Caco-2 (cell line): ENCODE measurements at places on chromosomes 1 and 21. TPM values are rescaled to one million over a fixed set of nuclear protein-coding genes. Genes with fewer than 3 reads are reported as not detected.

GRCh38 chr1:89908672-89909436, 86.1 kb upstream of the ZNF326 start:
- DNase-seq = no peak

DNA sequence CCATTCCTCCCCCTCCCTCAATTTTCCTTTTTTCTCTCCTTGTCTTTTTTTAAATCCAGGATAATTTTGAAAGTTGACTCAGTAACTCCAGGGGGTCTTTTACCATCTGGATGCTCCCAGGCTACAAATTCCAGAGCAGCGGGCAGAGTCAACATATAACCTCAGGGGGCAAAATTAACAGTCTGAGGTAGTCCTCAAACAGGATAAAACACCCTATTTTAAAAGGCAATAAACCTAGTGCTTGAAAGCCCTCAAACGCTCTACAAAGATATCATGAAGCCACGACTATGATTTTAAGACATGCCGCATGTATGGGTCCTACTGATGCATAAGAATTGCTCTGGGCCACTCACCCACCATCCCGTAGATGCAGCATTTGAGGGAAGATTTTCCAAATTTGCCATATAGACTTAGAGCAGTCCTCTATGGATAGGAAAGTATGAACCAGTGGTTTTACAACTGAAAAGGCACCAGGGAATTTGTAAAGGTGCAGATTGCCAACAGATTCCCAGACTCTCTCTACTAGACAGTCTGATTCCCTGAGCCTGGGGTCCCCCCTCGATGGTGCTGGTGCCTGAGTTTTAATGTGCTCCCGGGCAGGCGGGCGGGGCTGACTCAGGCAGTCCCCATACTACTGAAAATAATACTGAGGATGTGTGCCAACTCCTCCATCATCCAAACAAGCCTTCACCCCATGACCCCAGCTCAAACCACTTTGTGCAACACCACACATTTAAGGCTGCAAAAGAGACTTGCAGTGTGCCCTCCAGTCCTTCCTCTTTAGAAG, 37.2 kb downstream of the PTPN14 start:
- no peak for DNase-seq

GRCh38 chr1:185200889-185201288, 43.9 kb downstream of the SWT1 start:
- DNase-seq = no peak

- DNase-seq = no peak
Measured at GRCh38 chr1:55927702-55928290, 651.6 kb downstream of the PLPP3 start.

GRCh38 chr1:6179564-6180175, 451 bp downstream of the CHD5 start:
- DNase-seq = no peak

DNA sequence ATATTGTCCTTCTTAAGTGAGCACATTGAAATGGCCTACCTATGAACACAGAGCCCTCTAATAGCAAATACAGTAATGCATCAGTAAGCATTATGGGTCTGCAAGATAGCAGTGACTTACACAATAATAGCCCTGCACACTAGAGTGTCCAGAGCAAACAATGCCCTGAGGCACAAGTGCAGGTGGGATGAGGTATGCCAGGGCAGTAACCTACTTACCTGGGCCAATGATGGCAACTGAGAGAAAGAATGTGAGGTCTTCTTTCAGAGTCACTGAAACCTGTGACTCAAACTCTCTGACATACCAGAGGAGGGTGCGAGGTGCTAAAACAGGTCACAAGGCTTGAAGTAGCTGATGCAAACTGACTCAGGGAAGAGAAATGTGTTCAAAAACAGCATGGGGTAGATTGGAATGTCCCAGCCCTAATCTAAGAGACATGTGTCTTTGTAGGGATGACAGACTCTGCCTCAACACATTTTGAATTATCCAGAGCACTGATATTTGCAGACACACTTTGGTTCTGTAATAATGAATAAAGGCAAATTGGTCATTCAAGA, 168.5 kb upstream of the RUNX1 start:
- DNase-seq = peak; percentile 85

DNA sequence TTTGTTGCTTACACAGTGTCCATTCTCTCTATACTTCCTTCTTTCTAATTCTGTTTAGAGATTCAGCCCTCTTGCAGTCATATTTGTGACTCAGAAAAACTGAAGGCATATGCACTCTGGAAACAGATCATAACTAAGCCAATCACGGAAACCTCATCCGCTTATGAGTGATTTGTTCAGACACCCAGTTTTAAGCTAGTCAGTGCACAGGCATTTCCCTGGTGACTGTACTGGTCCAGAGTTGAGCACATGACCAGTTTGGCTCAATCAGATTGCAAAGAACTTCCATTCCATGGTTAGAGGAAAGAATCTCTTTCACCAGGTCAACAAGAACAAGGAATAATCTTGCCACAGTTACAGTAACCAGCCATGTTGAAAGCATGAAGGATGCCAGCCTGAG, 69.2 kb upstream of the SGIP1 start:
- no peak for DNase-seq

DNA sequence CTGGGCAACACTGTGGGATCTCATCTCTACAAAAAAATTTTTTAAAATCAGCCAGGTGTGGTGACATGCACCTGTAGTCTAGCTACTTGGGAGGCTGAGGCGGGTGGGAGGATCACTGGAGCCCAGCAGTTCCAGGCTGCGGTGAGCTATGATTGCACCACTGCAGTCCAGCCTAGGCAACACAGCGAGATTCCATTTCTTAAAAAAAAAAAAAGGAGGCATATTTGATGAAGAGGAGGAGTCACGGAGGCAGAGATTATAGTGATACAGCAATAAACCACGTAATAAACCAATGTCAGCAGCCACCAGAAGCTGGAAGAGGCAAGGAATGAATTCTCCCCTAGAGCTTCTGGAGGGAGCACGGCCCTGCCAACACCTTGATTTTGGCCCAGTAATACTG, 4.0 kb downstream of the LIX1L start:
- no peak for DNase-seq

DNA sequence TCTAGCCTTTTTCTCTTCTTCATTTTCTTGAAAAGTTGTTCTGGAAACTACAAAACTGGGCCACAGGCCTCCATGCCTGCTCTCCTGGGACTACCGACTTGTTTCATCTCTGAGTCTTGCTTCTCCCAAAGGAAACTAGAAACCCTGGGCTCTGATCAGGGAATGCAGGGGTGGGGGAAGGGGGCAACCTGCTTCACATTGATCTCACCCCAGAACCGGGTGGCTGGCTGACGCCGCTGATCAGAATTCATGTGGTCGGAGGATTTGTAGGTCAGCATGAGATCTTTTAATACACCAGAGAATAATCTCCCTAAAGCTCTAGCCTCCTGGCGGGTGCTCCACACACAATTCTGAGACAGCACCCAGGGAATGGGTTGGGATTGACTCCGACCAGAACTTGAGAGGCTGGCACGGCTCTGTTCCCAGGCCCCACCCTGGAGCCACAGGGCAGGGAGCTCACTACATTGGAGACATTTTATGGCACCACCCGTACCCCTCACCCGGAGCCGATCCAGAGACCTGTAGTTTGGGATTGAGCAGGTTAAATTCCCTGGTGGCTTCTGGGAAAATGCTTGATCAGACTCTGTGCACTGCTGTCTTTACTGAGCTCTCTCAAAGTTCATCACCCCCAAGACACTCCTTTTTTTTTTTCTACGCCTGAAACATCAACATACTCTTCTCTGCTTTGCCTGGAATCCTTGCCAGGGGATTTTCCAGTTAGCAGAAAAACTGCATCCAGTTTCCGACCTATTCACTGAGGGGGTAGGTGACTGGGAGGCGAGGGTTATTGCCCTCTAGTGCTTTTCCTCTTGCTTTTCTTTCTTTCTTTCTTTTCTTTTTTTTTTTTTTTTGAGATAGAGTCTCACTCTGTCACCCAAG, 12.2 kb upstream of the ARHGEF10L start:
- no peak for DNase-seq

GRCh38 chr21:36946949-36947356, 19.5 kb downstream of the HLCS start:
- DNase-seq = no peak

- DNase-seq = no peak
Measured at GRCh38 chr1:83725735-83726360, 273.1 kb downstream of the TTLL7 start.

- DNase-seq = peak; percentile 83
Measured at GRCh38 chr1:12619792-12620487, 1.9 kb upstream of the DHRS3 start.

DNA sequence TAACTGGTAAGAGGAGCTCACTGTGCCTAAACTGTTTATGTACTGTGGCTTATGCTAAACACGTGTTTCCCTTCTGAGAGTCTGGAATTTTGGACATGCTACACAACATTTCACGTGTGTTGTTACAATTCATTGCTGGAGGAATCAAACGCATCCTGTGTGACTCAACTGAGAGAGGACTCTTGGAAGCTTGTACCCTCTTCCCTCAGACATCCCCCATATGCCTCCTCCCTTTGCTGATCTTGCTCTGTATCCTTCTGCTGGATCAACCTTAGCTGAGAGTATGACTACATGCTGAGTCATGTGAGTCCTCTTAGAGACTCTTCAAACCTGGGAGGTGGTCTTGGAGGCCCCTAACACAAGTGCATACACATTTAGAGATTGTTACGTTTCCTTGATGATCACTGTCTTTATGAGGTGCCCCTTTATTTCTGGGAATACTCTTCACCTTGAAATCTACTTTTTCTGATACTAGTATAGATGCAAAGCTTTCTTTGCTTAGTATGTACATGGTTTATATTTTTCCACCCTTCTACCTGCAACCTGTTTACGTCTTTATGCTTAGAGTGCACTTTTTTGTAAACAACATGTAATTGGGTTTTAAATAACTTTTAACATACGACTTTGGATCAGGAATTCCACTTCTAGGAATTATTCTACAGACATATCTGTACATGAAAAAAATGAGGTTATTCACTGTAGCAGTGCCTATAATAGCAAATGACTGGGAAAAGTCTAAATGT, 8.7 kb downstream of the NPHP4 start:
- DNase-seq = no peak

- no peak for DNase-seq
Measured at GRCh38 chr1:193070386-193070753, 11.0 kb downstream of the RO60 start.

DNA sequence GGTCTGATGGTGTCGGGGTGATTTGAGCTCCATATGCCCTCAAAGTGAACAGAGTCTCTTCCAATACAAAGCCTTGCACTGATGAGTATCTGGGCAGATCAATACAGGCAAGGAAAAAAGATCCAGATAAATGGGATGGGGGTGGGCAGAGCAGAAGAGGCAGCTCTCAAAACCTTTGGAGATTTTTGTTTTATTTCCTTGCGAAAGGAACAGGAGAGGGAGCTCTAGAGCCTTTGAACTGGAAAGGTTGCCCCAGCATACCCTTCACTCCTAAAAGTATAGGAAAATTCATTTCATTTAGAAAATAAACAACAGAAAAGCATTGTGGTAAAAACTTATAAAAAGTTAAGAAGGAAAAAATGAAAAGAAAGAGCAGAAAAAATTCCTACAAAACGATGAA, 31.4 kb upstream of the OLIG2 start:
- DNase-seq = peak; percentile 23

DNA sequence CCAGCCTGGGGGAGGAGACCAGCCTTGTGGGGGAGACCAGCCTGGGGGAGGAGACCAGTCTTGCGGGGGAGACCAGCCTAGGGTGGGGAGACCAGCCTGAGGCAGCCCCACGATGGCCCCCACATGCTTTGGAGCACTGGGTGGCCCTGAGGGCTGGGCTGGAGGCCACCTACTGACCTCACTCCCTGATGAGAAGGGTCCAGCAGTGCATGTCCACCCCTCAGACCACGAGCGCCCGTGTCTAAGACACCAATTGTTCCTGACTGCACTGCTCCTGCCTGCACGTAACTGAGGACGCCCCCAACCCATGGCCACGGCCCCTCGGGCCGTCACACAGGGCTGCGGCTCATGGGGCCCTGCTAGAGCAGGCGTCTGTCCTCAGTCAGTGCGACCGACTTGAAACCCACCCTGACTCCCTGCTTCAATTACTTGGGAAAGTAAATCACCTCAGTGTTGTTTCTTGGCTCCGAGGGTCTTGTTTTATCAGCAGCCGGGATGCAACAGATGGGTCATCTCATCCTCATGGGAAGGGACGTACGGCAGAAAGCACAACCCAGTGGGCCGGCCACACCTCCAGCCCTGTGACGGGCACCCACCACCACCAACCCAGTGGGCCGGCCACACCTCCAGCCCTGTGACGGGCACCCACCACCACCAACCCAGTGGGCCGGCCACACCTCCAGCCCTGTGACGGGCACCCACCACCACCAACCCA, at the start of gene SPATC1L:
Gene SPATC1L, minus strand, starts transcription at position 550 of the 715 bp plus-strand sequence. CDS start 1,643 bp downstream, outside the sequence.
- no peak for DNase-seq

DNA sequence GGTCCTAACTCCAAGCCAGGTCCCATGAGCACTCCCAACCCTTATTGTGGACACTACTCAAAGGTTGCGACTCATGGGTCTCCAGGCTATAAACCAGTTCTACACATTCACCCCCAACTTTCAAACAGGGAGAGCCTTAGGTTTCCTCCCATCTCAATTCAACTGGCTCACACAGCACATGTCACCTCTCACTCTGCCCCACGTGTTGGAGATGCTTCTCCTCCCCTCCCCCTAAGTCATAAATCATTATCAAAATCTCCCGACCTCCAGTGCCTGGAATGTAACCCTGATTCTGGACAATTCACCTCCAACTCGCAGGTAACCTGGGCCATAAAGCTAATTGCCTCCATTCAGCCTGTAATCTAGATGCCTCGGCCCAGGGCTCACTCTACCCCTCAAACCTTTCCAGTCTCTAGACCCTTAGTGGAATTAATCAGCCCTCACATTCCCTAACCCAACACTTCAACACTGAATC, 595 bp downstream of the AK2 start:
- peak; percentile 66 for DNase-seq

DNA sequence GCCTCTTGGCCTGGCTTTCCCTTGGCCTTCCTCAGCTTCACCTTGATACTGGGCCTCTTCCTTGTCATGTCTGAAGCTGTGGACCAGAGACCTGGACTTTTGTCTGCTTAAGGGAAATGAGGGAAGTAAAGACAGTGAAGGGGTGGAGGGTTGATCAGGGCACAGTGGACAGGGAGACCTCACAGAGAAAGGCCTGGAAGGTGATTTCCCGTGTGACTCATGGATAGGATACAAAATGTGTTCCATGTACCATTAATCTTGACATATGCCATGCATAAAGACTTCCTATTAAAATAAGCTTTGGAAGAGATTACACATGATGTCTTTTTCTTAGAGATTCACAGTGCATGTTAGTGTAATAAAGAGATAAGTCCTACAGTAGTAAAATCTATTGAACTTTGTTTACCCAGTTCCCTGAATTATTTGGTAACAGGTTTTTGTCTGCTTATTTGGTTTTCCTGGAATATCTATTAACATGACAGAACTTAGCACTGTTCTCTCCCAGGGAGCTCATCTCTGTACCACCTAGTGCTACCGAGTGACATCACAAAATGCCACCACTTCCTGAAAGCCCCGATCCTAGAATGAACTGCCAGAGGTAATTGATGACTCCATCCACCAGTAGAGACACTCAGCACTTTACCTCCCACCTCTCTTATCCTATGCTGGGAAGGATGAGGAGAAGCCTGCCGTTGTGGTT, 22.2 kb downstream of the UBE2T start:
- DNase-seq = no peak

The GBP6 gene
- not detected in 2 replicates for total RNA-seq

The S100A1 gene
- 12.6 and 18.1 TPM in 2 replicates for total RNA-seq

The COL9A2 gene
- 0.23 and 0.39 TPM in 2 replicates for total RNA-seq

The DNAJC28 gene
- total RNA-seq = 2.5 and 2.7 TPM in 2 replicates
